Activated B cell treated with CpG ODN at 0.5 μM for 24 hours (primary cell): ENCODE measurements at places on chromosomes 12 and 14. TPM values are rescaled to one million over a fixed set of nuclear protein-coding genes. Genes with fewer than 3 reads are reported as not detected.

GRCh38 chr12:24363177-24363754, 413.8 kb upstream of the SOX5 start:
- no peak for DNase-seq

DNA sequence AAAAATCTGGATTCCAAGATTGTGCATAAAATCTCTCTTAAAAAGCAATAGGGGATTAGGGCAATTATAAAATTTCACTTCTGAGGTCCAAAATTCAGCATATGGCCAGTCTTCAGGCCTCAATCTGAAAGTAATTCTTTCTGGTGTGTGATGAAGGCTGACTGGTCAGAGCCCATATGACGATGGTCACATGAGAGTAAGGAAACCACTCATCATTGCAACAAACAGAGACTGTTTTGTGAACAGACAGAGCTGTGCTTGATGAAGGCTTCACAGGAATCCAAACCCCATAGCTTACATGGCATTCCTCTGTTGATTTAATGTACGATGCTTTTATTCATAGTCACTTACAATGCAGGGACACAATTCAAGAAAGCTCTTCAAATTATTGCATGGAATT, 238.1 kb downstream of the APAF1 start:
- no peak for DNase-seq

GRCh38 chr12:6763380-6763779, 2.8 kb upstream of the PTMS start:
- no peak for DNase-seq

Gene KRT79
- not detected in 2 replicates for total RNA-seq

GRCh38 chr12:100398307-100398706, 41.4 kb downstream of the SLC17A8 start:
- no peak for DNase-seq

Gene TMEM233
- not detected in 2 replicates for total RNA-seq

DNA sequence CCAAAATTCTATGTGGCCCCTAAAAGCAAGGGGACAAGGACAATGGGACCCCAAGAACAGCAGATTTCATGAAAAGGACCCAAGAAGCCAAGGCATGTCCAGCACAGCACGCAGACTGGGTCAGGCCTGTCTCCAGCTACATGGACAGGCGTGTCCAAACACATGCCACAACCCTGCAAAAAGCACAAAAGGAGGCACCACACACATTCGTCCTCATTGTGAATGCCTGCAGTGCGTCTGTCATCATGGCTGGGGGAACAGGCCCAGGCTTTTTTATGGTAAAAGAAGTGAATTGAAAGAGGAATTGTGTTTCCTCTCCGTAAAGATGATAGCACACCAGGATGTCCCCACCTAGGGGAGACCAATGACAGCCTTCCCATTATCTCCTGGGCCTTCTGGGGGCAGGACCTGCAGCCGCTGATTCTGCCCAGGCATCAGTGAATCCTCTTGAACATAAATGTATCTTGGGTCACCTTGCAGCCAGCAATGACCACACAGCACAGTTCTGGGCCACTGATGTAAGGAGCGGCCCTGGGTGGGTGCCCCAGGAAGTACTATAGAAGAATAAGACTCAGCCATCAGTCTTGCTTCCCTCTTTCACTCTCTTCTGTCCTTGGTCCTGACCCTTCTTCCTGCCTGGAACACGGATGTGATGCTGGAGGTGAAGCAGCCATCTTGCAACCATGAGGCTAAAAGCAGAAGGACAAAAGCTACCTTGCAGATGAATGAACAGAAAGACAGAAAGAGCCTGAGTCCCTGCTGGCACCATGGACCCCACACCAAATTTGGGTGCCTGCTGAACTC, 29.8 kb upstream of the C14orf180 start:
- no peak for DNase-seq

DNA sequence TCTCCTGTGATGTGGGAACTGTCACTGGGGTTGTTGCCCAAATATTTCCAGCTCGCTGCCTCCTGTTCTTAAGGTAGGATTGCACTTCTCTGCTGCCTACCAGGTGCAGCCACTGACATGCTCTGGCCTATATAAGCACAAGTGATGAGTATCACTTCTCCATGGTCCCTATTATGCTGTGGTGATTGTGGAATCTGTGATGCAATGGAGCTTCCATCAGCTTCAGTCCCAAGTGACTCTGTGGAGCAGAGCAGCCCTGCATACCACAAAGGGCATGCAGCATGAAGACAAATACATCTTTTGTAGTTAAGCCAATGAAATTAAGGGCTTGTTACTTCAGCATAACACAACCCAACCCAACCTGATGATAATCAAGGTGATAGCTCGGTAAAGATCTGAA, 43.5 kb downstream of the CKAP4 start:
- DNase-seq: no peak
